Right ventricle myocardium superior (tissue), 1 donor: ENCODE measurements at places on chromosomes 12 and 14.

DNA sequence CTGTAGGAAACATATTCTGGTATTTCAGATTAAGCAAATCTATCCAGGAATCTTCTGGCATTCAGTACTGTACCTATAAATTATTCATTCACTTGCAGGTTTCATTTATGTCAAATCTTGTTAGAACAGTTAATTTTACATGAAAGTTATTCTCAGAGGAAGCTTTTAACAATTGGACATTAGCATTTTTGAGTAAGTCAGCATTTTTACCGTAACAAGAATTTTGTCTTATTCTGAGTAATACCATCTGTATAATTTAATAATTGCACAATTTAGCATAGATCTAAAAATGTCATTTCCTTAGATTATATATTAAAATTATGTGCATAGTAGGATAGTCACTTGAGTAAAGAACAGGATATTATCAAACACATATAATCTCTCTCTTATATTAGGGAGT lies 764.8 kb upstream of the LRFN5 start:
- no peak for DNase-seq

GRCh38 chr14:92589213-92589852 lies 75.8 kb downstream of the RIN3 start:
- DNase-seq, result no peak

- no peak for DNase-seq
These were observed 6.6 kb downstream of the RAN start for GRCh38 chr12:130878193-130879185.

- DNase-seq, result no peak
These were observed 57.1 kb downstream of the ATP2A2 start for GRCh38 chr12:110337912-110338710.

GRCh38 chr12:2402073-2402579 lies 349.3 kb downstream of the CACNA1C start:
- DNase-seq, result no peak

- DNase-seq, result peak; percentile 65
These were observed 168.3 kb downstream of the DUSP6 start for GRCh38 chr12:89183985-89184435.

- DNase-seq, result no peak
These were observed 12.8 kb downstream of the AKT1 start for GRCh38 chr14:104782808-104783139.

DNA sequence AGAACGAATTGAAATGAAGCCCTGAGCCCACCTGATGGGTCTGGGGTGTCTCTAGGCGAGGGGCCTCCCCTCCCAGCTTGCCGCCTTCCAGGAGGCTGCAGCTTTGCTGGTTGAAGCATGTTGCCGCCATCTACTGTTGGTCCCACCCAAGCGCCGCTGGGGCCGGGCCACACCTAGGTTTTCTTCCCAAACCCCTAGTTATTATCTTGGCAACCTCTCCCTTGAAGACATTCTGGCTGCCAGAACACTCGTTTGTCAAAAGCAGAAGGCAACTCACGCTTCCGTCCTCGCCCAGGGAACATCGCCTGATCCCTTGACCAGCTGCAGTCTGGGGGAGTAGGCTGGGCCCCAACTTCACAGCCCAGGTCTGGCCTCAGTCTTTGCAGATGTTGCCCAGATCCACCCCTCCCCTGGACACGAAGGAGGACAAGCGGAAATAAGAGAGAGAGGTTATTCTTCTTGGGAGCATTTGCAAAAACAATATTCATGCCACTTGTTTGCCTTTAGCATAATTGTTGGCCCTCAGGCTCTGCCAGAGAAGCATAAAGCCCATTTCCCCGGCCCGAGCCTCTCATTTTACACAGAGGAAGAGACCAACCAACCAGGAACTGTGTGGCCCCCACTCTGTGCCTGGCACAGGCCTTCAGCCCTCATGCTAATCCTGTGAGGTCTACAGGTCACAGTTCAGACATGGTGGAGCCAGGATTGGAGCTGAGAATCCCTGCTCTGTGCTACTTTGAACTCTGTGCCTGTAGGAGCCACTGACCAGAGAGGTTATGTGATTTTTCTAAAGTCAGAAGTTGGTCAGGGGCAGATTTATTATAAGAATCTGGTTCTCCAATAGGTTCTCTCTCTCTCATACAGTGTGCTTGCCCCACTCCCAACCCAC lies 6.8 kb downstream of the EMP1 start:
- peak; percentile 79 for DNase-seq

GRCh38 chr12:2794191-2794735 lies 507 bp upstream of the FKBP4 start:
- DNase-seq, result no peak
